ENCODE measurements at places on chromosomes 6 and 20.

- DNase-seq = no peak
Observed at GRCh38 chr20:48149902-48150301, 364.6 kb upstream of the SULF2 start.

GRCh38 chr6:7727946-7728854, 2.3 kb downstream of the BMP6 start:
- peak; percentile 22 for DNase-seq

DNA sequence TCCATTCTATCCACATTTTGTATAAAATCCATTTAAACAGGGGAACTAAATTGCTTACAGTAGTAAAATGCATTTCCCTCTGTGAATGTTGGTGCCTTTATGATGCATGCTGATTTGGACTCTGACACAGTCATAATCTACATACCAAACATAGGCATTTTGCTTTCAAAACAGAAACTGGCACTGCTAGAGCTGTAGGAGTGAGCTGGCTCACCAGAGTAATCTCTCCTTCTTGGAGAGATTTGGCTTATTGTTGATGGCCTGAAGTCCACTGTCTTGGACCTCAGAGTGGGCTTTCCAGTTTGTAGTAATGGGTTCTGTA, 363.2 kb upstream of the FLRT3 start:
- DNase-seq = no peak

DNA sequence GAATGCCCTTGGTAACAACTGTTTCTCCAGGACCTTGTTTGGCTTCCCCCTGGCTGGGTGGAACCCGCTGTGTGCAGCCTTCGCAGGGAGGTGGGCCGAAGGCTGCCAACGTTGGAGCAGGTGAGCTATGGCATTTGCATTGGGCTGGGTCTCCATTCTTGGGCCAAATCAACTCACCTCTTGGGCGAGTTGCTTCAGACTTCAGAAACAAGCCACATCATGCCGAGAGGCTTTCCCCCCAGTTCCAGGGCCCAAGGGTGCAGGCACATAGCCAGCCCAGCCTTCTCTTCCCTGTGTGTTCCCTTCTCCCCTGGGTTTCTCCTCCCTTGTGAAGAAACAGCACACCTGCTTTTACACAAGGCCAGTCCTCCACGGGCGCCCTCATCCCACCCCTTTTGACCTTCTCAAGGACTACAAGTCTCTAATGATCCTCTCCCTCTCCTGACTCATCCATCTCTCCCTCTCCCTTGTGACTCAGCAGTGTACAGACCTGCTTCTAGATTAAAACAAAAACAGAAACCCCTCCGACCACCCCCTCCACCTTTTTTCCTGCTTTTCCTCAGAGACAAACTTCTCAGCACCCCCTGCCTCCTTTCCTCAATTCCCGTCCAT, 41.6 kb downstream of the FAM209B start:
- DNase-seq = no peak

DNA sequence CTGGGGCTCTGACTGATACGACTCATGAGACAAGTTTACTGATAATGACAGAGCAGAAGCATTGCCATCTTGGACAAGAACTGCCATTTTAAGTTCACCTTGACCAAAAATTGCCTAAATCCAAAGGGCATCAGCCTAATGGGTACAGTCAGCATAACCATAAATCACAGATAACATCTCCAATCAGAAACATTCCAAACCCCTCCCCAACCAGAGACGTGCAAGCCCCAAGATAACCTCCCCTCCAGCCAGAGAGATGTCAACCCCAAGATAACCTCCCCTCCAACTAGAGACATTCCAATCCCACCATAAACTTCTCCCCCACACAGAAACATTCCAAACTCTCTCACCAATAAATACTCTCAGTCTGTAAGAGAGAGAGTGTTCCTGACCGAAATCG, 10.5 kb downstream of the GPLD1 start:
- DNase-seq = no peak

DNA sequence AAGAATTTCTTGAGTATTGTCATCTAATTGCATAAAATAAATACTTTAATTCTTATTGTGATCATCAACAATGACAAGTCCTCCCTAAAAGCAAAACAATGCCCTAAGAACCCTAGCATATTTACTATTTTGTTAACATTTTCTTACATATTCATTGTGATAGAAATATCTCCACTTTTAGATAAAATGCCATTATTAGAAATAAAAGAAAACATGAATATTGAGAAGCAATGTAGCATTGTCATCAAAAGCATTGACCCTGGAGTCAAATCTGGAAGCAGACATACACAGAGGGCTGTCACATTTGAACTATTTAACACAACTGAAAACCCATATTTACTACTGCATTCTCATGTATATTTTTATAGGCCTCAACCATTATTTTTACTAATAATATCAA, 257.7 kb downstream of the SYNE1 start:
- DNase-seq = no peak

GRCh38 chr20:7217606-7218005, 450.1 kb downstream of the BMP2 start:
- no peak for DNase-seq
